Choroid plexus epithelial cell (primary cell): ENCODE measurements at places on chromosomes 12 and 14.

- DNase-seq = no peak
Observed at GRCh38 chr14:67425608-67426007, 13.6 kb upstream of the PLEK2 start.

DNA sequence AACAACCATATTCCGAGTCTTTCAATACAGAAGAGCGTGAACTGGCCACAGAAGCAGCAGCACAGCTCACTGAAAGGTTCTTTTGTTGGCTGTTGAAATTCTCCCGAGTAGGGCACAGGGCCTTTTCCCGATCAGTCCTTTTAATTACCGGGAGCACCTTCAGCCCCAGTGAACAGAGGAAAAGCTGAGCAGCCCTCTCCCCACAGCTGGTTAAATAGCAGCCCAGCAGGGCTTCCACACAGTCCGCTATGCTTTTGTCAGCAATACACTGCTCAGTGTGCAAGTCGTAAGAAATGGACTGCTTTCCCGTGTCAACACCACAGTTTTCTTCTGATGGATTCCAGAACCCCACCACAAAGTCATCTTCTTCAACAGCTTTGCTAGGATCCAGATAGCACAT is 61.3 kb downstream of the DICER1 start:
- DNase-seq = peak; percentile 17

DNA sequence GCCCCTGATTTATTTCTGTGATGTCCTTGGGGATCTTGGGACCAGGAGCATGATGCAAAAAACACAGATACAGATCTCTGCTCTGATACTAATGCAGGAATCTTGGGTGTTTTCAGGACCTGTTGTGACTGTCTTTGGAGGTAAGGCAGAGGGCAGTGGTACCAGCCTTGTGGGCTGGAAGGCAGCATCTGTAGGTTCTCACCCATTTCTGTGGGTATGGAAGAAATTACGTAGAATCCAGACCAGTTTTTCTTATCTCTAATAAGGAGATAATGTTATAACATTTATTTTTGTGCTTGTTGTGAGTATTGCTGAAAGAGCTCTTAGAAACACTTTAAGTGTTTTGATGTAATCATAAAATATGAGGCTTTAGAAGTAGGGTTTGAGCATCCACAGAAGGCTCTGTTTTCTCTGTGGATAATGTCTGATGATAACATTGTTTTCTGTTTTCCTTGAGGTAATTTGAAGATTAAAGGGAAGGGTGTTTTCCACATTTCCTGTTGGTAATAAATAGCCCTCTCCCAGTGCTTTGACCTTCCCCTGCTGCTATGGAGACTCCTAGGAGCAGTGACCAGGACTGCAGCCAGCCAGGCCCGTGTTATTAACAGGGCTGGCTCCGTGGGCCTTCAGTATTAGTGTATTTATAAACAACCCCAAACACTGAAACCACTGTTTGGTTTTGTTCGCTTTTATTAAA is 9.4 kb upstream of the DCP1B start:
- peak; percentile 34 for DNase-seq

DNA sequence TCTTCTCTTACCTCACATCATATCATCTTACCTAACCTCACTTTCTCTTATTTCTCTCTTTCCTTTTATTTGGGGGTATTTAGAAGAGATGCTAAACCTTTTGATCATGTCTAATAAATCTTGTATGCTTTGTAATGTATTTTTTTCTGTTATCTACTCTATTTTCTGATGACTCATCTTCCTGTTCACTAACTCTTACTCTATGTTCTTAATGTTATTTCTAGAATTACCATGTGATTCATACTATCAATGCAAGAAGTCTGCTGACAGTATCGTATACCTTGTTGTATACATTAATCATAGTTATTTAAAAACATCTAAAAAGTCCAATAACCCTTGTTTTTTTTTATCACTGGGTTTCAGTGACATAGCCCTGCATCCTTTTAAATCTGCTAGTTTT is 62.3 kb downstream of the MGAT4C start:
- peak; percentile 43 for DNase-seq

DNA sequence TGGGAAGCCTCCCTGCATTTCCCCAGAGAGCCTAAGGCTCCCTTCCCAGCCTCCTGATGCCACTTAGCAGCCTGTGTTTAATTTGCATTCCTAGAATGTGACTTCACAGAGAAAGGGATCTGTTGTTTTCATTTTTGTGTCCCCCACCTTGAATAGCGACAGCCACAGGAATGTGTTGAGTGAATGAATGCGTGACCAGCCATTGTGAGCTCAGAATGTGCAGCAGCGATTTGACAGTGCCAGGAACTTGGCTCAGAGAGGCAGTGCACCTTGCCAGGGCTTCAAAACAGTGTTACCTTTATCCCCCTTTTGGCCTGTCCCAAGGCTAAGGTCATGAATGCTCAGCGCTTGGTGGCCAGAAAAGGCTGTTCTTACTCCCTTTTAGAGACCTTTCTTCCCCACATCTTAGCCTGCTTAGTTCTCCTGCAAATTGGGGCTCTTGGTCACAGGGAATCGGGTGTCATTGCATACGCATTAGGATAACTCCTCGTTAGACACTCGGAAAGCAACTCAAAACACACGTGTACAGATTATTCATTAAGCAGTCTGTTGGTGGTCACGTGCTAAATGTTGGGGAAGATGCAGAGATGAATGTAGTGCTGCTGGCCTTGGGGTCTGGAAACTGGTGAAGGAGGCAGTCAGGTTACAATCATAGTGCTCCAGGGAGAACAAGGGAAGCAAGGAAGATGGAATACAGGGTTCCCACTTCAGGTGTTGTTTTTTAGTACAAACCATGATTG is 9.8 kb downstream of the NTF3 start:
- DNase-seq = no peak
